ENCODE measurements at places on chromosomes 5 and 9.

DNA sequence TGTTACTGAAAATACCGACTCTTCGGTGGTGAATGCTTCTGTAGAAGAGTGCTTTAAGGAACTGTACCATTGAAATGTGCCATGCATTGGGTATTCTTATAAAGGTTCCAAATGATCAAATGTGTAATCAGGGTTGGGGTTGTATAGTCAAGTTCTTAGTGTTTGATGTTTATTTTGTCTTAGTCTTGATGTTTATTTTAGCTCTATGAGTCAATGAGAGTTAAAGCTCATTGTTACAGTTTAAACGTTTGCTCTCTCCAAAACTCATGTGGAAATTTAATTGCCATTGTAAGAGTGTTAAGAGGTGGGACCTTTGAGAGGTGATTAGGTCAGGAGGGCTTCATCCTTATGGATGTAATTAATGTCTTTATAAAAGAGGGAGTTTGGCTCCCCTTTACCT is 153.0 kb downstream of the FER start:
- no peak for DNase-seq

- no peak for DNase-seq
Measured at GRCh38 chr5:110727025-110727314, 499 bp upstream of the TMEM232 start.

GRCh38 chr5:94748212-94748611 is 129.7 kb downstream of the SLF1 start:
- no peak for DNase-seq

GRCh38 chr5:107736638-107737037 is 65.9 kb upstream of the EFNA5 start:
- DNase-seq, result no peak

DNA sequence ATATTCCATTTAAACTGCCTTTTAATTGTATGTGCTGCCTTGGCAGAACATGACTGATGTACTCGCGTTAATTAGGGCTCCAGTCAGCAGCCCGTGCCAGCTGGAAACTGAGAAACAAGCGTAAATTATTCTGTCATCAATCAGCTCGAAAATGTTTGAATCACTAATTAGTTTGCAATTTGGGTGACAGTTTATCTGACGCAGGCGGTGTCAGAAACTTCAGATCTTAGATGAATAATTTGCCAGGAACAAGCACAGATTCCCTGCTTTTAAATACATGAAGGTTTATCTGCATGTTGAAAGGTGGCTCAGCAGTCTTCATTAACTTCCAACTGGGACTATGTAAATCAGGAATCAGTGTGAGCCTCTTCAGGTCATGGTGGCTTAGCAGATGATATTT is 176.0 kb upstream of the TLE4 start:
- DNase-seq, result no peak

DNA sequence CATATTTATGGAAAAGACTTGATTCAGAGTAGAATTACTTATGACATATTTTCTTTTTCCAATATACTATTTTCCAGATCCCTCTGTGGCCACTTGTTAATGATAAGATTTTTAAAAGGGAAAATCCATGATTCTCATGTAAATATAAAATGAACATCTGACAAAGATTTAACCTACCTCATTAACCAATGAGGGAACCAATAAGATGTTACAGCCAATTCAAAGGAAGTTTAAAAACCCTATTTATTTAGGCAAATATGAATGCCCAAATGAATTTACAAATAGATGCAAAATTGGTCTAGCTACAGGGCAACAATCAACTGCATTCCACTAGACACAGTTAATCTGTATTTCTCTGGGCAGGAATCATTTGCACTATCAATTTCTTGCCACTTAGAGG is 226.8 kb downstream of the ADAMTSL1 start:
- DNase-seq, result no peak

GRCh38 chr9:36881743-36882441 is 152.2 kb downstream of the PAX5 start:
- DNase-seq, result no peak

- DNase-seq, result no peak
Measured at GRCh38 chr5:175866377-175866907, 4.9 kb upstream of the CPLX2 start.

- no peak for DNase-seq
Measured at GRCh38 chr9:134940236-134941208, 22.8 kb upstream of the FCN1 start.

DNA sequence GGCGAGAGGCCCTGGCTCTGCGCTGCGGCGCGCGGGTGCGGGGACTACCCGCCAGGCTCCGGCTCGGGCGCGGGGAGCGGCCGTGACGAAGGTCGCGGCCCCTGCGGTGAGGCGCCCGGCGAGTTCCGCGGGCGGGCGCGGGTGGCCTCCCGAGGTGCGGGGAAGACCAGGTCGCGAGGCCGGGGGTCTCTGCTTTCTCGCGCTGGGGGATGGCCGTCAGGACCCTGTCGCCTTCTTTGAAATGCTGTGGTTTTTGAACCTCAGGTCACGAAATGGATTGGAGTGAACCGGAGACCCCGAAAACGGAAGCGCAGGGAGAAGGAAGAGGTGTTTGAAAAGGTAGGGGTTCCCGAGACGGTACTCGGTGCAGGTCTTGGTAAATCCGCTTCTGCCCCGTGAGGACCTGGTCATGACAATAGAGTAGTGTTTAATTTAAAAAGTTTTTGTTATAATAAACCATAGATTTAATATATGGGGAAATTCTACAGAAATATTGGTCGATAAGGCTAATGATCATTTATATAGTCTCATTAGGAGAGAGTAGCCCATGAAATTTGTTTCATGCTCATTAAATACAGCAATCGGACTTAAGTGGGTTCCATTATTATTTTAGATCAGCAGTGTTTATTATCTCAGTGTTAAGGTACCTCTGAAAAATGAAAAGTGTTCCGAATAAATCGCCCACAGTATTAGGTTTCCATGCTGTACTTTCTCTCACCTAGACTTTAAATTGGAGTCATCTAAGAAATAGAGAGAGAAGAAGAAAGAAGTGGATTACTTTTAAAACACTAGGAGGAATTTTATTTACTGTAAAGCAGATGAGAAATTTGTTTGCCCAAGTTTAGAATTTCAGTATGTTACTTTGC is 279.0 kb downstream of the AOPEP start:
- no peak for DNase-seq

DNA sequence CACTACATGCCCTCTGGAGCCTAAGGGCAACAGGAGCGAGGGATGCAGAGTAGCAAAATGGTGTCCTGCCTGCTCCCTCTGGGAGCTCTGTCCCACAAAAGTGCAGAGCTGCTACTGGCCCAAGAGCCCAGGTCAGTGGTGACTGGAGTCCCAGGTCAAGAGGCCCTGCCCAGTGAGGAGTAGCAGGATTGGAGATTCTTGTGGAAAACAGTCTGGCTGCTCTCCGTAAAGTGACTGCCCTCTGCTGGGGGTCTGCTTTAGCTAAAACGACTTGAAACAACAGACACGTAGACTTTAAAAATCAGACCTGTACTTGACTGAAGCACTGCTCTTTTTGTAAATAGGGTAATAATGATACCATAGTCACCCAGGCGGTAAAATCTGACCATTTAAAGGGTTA is 917.0 kb downstream of the MAT2B start:
- no peak for DNase-seq

DNA sequence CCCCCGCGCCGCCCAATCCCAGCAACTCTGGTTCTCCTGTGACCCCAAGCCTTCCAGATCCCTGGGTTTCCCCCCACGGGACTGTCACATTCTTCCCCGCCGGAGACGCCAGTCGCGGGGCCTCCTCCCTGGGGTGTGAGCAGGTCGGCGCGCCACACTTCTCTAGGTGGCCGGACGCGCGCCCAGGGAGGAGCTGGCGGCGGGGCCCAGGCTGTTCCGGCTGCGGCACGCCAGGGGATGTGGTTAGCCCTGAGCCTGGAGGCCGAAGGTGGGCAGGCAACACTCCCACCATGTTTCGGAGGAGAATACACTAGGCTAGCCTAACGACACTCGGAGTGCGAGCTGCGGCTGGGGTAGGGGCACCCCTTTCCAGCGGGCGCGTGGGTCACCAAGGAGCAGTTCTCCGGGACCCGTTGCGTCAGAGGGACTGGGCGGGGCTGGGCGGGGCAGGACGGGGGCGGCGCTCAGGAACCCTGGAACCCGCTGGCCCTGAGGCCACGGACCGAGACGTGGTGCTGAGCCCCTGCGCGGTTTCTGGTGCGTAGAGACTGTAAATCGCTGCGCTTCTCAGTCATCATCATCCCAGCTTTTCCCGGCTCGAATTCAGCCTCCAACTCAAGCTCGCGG is at the start of gene SLC27A6:
Gene SLC27A6, plus strand, starts transcription at position 478 of the 627 bp plus-strand sequence. CDS start 650 bp downstream, outside the sequence.
- no peak for DNase-seq

DNA sequence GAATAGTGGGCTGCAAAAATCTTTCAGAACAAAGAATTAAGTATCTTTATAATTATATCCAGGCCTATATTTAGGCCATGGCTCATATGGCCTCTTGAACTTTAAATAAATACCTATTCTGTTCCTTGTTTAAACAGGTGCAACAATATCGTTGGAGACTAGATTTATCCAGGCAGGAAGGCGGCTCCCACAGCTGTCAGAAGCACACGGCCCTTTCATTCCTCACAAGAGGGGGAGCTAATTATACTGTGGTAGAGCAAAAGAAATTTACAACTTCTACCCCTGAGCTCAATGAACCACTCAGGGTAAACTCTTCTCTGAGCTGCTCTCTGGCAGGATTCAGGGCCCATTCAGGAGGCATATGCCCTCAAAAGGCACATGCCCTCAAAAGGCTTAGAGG is 31.3 kb downstream of the TMEM174 start:
- DNase-seq, result no peak

DNA sequence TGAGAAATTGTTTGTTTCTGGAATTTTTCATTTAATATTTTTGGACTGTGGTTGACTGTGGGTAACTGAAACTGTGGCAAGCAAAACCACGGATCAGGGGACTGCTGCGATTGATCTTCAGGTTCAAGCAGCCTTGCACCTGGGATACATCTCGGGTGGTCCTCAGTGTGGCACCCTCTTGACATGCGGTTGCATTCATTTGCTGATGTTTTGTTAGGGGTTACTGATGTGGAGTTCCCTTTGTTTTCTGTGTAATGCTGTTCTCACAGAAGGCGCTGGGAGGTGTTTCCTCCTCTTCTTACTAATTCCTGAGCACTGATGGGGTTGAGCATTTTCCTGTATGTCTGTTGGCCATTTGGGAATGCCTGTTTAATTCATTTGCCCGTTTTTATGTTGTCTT is 60.4 kb downstream of the EHMT1 start:
- no peak for DNase-seq

DNA sequence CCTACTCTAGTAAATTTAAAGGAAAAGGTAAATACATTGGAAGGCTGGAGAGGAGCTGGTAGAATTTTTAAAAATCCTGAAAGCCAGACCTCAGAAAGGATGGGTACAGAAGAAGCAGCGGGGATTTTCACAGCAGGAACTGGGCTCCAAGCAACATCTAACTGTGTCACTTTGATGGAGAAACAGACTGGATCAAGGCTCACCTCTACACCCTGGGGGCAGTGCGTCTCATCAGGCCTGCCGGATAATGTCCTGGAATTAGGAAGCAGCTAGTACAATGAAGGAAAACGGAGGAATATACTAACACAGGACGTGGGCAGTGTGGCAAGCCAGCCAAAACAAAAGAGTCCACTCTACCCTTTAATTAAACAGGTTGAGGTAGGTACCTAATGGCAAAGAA is 463.6 kb downstream of the TAF11L14 start:
- DNase-seq, result no peak

DNA sequence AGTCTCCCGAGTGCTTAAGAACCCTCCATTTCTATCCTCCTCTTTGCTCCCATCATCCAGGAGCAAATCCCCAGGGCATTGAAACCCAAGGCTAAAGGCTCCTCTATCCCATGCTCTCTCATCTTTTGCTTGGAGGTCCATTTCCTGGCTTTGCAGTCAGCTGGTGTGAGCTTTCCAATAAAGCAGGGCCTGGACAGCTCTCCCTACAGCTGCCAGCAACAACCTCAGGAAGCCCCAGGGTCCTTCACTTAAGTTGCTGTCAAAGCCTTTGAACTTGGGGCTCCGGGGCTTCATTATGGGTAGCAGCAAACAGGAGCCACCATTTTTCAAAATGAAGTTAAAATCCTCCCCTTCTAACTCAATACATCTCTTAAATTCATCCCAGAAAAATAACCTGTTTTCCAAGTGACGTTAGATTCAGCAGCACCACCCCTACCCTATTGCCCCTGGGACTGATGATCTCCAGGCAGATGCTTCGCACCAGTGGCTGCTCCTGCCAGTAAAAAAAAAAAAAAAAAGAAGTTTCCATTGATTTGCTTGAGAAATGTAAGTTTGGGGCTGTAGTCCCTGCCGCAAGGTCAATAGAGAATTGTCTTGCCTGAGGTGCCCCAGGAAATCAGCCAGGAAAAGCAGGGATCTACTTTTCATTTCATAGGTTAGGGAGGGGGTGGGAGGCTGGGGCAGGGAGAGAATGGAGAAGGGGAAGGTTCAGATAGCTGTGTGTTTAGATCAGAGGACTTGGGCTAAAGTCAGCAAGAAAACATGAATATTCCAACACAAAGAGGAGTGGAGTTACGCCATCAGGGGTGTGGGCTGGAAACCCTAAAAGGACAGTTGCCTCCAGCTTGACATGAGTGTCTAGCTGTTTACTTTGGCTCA is 83.8 kb upstream of the IL6ST start:
- DNase-seq, result no peak

DNA sequence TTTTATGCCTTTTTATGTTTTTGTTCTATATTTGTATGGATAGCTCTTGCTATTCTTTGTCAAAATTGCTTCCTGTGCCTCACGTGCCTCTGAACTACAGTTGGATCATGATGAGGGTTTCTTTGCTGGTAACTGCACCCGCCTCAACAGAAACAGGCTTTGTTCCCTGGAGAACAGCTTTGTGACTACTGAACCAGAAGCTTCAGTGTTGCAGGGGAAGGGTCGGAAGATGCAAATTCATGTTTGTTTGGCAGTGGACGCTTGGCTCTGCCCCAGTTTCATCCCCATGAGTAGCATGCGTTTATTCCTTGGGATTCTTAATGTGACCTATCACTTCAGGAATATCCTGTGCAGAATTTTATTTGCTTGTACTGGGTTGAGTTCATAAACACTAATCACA is 959.1 kb upstream of the WWC1 start:
- no peak for DNase-seq

- no peak for DNase-seq
Measured at GRCh38 chr5:88934439-88934838, 51.5 kb upstream of the MEF2C start.

DNA sequence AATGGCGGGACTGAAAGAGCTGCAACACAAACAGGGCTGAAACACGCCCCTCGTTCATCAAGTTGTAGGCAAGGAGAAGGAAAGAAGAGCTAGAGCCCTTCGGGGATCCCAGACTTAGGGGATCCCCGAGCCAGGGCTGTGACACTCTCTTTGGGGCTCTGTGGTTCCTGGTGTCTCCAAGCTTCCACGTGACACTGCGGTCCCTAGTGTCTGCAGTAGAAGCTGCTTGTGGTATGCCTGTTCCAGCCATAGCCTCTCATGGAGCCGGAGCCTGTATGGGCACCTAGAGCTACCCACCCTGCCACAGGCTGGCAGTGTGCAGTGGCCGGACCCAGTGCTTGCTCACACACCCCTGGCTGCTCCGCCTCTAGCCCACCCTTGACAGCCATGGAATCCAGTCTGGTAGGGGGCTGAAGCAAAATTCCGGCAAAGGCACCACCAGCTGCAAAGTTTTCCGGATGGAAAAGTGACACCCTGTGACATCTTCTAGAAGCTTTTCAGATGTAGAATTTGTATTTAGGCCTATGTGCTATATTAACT is 1439.6 kb upstream of the ACO1 start:
- DNase-seq, result no peak

All from NCI-H446 treated with DMSO at 0.1 percent for 48 hours (cell line).